ENCODE measurements at places on chromosomes 12 and 14. TPM values are rescaled to one million over a fixed set of nuclear protein-coding genes. Genes with fewer than 3 reads are reported as not detected.
A peak's percentile ranks its signal among the peaks of the same experiment; 100 is the strongest.

DNA sequence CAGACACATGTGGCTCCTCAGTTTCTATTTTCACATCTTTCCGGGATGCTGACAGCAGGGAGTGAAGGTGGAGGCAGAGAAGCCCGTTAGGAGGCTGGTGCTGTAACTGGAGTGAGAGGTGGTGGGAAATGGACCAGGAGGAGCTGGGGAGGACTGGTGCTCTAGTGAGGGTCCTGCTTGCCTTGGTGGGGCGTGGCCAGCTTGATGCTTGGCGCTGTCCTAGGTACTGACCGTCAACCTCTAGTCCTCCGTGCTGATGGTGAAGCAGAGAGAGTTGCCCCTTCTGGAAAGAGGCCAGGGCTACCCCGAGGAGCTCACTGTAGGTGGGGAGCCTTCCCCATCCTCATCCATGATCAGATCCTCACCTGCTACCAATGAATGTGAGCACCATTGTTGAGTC is 1.4 kb downstream of the TRMT61A start:
- DNase-seq, result peak; percentile 79

GRCh38 chr12:20472102-20472782 is 103.9 kb downstream of the PDE3A start:
- no peak for DNase-seq

DNA sequence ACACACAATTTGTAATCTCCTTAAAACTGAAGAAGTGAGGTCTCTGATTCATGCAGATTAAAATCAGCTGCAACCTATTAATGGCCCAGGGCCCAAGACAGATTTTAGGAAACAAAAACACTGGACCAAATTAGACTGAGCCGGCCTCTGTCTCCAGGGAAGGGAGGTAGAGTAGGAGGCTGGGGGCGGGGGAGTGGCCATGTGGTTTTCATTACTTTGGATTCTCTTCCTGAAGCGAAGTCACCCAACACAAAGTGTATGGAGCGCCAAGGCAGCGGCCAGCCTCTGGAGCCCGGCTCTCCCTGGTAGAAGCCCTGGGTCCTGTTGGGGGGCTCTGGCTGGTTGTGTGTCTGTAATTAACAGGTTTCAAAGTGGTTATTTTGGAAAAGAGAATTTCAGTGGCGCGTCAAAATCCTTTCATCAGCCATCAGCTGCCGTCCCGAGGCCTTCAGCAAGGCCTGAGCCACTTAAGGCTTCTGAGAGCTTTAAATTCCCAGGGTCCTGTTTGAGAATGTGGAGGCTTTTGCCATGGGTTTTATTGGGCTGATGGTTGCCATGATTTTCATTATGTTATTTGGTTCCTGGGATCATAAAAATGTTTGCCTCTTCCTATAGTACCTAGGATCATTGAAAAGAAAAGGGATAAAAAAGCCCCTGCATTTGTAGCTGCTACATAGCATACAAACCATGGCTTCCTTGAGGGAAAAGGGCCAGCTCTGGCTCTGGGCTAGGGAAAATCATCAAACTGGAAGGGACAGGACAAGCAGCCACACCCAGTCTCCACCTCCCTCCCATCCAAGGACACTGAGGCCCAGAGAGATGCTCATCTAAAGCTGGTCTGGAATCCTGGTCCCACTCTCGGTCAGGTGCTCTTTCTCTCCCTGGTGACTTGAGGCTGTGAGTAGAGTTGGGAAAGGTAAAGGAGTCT is 282.4 kb downstream of the ZFP36L1 start:
- DNase-seq, result no peak

GRCh38 chr12:31474751-31475150 is 116.2 kb downstream of the DENND5B start:
- no peak for DNase-seq

- DNase-seq, result no peak
These were observed 62.5 kb upstream of the PTPRR start for GRCh38 chr12:70982991-70983390.

The NYNRIN gene
- 20.0 TPM for total RNA-seq

The EDDM3A gene
- total RNA-seq, result not detected

The TDRD9 gene
- total RNA-seq, result not detected

The DLGAP5 gene
- 106 TPM for total RNA-seq

The CRACR2A gene
- 3.0 TPM for total RNA-seq

Data from GM23338 (cell line).